ENCODE measurements at places on chromosomes 7 and 10. TPM values are rescaled to one million over a fixed set of nuclear protein-coding genes. Genes with fewer than 3 reads are reported as not detected.

TMEM130 gene
- total RNA-seq: 12.1 TPM

TSPAN33 gene
- 0.19 TPM for total RNA-seq

ANXA8 gene
- 0.34 TPM for total RNA-seq

MYL10 gene
- total RNA-seq: not detected

XPNPEP1 gene
- 54.1 TPM for total RNA-seq

FKBP6 gene
- total RNA-seq: not detected

HGF gene
- 0.71 TPM for total RNA-seq

MBL2 gene
- total RNA-seq: not detected

ZC3HAV1L gene
- 10.9 TPM for total RNA-seq

DENND2A gene
- total RNA-seq: 0.69 TPM

SSC4D gene
- total RNA-seq: 0.48 TPM

NUTM2E gene
- total RNA-seq: not detected

GALNT17 gene
- not detected for total RNA-seq

AKR1C8 gene
- not detected for total RNA-seq

PLEKHS1 gene
- not detected for total RNA-seq

RHOBTB1 gene
- total RNA-seq: 9.0 TPM

ETV1 gene
- 17.7 TPM for total RNA-seq

PRSS58 gene
- not detected for total RNA-seq

MRM2 gene
- total RNA-seq: 30.5 TPM

WNT16 gene
- total RNA-seq: 0.20 TPM

WDR86 gene
- total RNA-seq: not detected

PTF1A gene
- total RNA-seq: not detected

C7orf57 gene
- 0.12 TPM for total RNA-seq

SUN3 gene
- not detected for total RNA-seq

C10orf143 gene
- 2.3 TPM for total RNA-seq
